ENCODE measurements at places on chromosomes 4 and X. TPM values are rescaled to one million over a fixed set of nuclear protein-coding genes. Genes with fewer than 3 reads are reported as not detected.

DNA sequence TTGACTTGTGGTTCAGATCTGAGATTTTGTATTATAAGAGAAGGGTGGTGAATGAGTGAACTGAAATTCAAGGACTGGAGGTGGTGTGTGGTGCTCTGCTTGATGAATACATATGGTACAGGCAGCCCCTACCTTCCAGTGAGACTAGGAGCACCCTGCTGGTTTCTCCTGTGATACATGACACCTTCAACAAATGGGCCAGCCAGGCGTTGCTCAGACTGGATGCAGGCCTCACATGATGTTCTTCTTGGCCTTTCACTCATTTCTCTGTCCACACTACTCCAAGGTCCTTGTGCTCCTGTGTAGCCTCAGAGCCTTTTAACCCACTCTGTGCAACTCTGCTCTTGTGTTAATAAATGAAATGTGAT is 67.2 kb downstream of the FNIP2 start:
- DNase-seq, result no peak

GYG2 gene
- 52.6 TPM for total RNA-seq

- no peak for DNase-seq
These were observed 107.7 kb downstream of the ANXA3 start for GRCh38 chr4:78659264-78659663.

CLNK gene
- not detected for total RNA-seq

GRCh38 chr4:98311656-98312055 is 50.5 kb downstream of the RAP1GDS1 start:
- no peak for DNase-seq

DNA sequence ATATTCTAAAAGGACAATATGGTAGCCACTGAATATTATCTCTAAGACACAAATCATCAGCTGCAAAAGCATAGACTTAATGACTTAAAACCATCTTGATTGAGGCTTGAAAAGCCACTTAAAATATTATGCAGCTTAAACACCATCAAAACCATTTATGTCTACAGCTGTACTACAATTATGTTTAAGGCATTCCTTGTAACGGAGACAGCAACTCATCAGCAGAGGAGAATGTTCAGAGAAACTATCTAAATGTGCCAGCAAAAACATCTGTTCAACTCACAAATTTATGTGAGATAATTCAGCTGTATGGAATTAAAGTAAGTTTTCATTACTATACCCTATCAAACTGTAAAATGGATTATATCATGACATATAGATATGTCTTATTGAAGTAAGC is 147.9 kb upstream of the CTSO start:
- DNase-seq, result no peak

DNA sequence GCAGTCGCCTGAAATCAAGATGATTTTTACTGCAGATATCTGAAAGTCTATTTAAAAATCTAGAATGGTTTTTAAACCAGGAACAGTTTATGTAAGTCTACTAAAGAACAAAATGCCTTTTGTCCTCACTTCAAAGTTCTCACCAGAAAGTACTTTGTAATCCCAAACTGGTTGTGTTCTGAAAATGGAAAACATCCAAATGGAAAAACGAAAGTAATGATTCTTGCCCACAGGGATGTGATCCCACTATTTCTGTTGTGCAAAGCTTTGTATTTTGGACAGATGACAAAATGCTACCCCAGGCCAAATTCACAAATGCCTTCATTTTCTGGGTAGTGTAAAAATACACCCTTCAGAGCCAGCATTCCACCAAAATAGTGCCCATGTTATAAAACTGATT is 265.5 kb upstream of the FTHL17 start:
- DNase-seq, result no peak

DNA sequence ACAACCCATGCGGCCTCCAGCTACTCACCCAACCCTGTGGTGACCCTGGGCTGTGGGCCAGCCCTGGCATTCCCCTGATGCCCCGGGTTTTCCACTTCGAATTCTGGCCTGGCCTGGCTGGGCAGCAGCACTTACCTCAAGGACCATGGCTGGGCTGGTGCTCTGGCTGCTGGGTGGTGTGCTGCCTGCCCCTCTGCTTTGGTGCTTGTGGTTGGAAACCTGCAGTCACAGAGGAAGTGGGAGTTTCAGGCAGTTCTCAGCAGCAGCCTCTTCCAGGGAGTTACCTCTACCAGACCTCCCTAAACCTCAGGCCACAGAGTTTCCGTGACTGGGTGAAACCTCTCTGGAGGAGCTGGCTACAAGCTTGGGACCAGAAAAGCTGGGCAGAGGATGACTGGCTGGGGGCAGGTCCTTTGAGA is at the start of gene CXCR3:
TSS of gene CXCR3 (minus strand) at position 209 of the 419 bp plus-strand sequence. CDS start at position 147, 62 bp downstream.
- DNase-seq, result no peak

MAGEA12 gene
- not detected for total RNA-seq

NKX6-1 gene
- not detected for total RNA-seq

DNA sequence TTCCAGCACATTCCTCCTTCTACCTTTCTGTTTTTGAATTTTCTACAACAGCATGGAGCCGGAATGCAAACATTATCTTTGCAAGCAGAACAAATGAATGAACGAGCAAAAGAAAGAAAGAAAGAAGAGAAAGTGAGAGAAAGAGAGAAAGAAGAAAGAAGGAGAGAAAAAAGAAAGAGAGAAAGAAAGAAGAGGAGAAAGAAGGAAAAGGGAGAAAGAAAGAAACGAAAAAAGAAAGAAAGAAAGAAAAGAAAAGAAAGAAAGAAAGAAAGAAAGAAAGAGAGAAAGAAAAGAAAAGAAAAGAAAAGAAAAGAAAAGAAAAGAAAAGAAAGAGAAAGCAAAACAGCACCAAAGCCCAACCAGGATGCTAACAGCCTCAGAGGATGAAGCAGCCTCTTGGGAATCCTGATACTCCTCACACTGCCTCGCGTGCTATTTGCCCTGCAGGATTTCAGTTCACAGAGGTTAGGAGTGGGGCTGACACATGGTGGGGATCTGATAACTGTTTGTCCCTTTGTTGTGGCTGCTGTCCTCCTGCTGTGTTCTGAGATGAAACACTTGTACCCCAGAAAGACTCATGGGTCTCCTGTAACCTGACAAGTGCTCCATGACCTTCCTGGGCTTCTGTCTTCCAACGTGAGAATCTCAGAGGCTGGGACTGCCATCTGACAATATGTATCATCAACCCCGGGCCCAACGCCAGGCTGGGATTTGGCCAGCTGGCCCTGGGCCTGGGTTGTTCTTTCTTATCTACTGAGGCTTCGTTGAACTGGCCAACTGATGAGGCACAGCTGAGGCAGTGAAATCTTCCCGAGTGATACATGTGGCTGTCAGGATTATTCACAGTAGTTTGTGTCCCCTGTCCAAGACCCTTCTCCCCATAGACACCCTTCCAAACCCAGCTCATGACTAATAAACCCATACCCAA is 61.0 kb downstream of the SEPSECS start:
- no peak for DNase-seq

DNA sequence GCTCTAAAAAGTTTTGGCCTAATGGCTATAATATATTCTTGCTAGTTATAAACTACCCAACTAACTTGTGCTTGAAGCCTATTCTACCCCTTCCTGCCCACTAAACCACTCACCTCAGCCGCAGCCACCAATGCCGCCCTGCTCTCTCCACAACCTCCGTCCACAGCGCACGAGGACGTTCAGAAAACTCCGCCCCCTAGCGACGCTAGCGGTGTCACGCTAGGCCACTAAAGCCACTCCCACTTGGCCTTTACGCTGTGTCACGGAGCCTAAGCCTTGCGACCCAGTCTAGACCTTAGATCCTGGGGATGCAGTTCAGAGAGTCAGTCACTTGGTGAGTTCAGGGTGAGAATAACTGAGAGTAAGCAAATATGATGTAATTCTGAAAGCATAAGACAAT is at the start of gene TEX11:
TSS of gene TEX11 (minus strand) at position 171 of the 400 bp plus-strand sequence. CDS start 922 bp downstream, outside the sequence.
- DNase-seq, result peak; percentile 73

- no peak for DNase-seq
These were observed 642 bp downstream of the HMGN5 start for GRCh38 chrX:81201071-81201470.

EGF gene
- total RNA-seq, result 33.7 TPM

DNA sequence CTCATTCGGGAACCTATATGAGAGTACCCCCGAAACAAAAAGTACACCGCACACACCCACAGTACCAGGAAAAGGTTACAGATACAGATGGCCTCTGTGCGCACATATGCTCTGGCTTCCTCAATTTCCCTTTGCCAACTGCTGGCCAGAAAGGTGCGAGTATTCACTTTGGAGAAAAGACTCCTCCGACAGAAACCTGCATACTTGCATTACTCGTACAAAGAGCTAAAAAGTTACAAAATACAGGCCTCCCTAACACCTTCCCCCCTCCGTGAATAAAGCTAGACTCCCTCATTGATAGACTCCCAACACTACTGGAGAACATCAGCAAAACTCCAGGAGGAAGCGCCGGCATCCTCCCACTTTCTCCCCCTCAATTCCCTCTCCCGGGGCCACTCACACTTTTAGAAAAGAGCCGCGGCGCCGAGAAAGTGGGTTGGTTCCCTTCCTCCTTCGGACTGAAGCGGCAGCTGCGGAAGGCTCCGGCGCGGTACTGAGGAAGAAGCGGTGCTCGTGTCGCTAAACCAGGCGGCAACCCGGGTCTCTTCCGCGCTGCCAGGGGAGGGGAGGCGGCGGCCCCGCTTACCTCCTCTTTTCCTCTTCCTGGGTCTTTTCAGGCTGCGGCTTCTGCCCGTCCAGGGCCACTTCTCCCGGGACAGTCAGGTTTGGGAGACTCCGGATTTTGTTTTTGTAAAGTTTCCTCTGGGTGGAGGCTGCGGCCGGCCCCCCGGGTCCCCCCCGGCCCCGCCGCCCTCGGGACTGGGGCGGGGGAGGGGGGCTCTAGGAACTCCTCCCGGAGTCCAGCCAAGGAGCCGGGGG is 1.1 kb downstream of the FBXW7 start:
- peak; percentile 73 for DNase-seq

HTN3 gene
- total RNA-seq, result not detected

DNA sequence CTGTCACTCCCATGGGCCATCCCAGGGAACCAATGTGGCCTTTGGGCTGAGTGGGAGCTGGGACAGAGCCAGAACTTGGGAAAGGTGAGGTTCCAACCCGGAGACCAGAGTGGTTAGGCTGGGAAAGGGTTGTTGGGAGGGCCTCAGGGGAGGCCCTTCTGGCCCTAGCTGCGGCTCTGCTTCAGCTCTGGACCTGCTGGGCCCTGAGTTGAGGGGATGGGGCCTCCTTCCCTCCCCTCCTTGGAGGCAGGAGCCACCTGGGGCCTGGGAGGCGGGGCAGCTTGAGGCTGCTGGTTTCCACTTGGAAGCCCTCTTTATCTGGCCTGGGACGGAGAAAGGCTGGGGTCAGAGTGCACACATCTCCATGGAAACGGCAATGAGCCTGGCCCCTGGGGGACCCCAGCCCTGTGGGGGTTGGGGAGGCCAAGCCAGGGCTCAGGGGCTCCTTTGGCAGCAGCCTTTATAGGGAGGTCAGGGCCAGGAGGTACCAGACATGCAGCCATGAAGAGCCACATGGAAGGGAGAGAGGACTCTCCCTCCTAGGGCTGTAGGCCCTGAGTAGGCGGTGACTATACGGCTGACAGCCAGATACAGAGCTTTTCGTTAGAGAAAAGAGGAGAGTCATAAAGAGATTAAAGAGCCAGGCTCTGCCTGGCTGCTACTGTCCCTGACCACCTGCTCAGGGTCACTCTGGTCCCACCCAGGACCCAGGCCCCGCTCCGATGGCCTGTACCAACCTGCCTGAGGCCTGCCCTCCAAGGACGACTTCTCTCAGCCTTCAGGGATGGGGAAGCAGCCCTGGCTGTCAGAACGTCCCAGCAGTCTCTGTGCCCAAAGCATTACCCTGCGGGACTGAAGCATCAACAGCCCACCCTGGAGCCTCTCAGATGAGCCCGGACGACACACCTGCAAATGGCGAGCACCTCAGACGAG is 6.9 kb upstream of the NSD2 start:
- no peak for DNase-seq

DNA sequence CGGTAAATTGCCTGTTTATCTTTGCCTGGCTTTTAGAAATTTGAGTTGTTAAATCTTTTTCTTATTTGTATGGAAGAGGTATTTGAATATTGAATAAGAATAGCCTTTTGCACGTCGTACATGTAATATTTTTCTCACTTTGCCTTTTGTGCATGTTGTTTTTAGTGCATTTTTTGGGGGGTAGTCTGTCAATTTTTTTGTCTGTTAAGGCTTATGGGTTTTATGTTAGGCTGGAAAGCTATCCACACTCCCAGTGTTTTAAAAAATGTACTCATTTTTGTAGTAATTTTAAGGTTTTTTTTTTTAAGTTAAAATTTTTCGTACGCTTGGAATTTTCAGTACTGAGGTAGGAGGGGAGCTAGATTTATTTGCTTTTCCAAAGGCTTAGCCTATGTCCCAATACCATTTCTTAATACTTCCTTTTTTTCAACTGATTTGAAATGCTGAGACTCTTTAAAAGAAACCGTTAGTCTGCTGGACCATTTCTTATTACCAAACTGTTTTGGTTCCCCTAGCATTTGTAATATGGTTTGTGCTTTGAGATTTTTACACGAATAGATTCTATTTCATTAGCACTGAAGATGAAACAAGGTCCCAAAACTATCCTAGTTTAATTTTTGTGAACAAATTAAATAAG is 1.3 kb downstream of the HERC5 start:
- no peak for DNase-seq

DNA sequence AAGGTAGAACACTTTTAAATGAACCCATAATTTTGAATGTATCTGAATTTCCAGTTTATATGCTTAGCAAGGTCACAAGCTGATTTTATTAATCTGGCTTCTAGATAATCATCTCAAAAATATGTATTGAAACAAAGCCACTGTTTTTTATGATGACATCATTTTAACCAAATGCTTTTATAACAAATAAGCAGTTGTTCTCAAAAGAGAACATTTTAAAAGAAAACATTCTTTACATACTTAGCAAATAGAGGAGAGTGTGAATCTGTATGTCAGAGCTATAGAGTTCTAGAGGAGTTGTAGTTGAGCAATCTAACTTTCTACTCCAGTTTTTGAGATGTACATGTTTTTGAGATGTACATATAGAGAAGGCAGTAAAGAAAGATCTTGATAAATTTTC is 42.5 kb downstream of the LAMP2 start:
- DNase-seq, result no peak

DNA sequence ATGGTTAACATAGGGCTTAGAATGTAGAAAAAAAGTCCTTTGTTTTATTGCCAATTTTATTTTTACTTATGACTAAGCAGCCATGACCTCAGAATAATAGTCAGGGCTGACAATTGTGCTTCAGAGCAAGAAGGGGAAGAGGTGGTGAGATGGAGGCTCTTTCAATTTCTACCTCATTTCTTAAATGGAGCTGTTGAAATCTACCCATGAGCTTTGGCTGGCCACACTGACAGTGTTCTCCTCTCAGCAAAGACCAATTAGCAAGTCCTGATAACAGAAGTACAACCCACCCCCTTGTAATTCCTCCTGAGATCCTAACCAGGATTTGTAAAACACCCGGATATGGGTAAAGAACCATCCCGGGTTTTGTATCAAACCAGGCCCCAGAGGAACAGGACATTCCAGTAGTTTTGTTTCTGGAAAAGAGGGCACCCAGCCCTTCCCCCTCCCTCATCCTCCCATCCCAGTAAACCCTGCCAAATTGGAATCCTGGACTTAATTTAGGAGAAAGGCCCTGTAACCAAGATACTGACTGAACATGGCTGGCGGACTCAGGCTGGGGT is at the start of gene HEPH:
TSS of gene HEPH (plus strand) at position 399 of the 563 bp plus-strand sequence. CDS start 6,324 bp downstream, outside the sequence.
- peak; percentile 67 for DNase-seq

GRCh38 chrX:151624677-151625076 is 61.2 kb downstream of the PASD1 start:
- DNase-seq, result no peak

GRCh38 chr4:110287130-110287529 is 88.7 kb upstream of the ELOVL6 start:
- no peak for DNase-seq

VCX3A gene
- total RNA-seq, result 0.38 TPM

- DNase-seq, result no peak
These were observed 587.5 kb upstream of the MAGEB2 start for GRCh38 chrX:29627833-29628232.

- DNase-seq, result no peak
These were observed 10.6 kb upstream of the PRDM8 start for GRCh38 chr4:80186676-80187075.
